ENCODE measurements at places on chromosomes 12 and 14.

DNA sequence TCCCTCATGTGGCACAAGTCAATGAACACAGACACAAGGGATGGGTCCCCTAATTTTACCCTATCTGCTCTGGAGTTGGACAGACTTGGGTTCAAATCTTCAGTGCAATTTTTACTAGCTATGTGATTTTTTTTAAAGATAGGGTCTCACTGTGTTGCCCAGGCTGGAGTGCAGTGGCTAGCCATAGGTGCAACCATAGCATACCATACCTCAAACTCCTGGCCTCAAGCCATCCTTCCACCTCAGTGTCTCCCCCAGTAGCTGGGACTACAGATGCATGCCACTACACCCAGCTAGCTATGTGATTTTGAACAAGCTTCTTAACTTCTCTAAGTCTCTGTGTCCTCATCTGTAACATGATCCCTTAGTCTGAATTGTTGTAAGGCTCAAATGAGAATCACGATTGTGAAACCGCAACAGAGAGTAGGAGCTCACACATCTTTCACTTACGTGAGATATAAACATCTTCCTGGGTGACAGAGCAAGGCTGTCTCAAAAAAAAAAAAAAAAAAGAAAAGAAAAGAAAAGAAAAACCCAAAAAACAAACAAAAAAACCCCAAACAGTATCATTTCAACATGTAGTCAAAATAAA lies 4.7 kb downstream of the CALCOCO1 start:
- no peak for DNase-seq

DNA sequence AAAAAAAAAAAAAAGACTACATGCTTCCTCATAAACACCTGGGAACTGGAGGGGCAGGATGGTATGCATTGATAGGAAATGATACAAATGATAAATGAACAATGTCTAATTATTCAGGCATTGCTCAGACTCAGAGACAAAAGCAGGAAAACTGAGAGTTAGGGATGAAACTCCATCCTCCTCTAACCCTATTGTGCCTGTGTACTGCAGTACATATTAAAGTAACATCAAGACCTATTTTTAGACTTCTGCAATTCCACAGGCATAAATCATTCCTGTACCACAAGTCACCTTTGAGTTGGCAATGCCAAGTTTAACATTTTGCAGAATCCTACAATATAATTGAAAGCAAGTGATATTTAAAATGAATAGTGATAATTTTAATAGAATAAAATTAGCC lies 156.5 kb upstream of the USP15 start:
- no peak for DNase-seq

DNA sequence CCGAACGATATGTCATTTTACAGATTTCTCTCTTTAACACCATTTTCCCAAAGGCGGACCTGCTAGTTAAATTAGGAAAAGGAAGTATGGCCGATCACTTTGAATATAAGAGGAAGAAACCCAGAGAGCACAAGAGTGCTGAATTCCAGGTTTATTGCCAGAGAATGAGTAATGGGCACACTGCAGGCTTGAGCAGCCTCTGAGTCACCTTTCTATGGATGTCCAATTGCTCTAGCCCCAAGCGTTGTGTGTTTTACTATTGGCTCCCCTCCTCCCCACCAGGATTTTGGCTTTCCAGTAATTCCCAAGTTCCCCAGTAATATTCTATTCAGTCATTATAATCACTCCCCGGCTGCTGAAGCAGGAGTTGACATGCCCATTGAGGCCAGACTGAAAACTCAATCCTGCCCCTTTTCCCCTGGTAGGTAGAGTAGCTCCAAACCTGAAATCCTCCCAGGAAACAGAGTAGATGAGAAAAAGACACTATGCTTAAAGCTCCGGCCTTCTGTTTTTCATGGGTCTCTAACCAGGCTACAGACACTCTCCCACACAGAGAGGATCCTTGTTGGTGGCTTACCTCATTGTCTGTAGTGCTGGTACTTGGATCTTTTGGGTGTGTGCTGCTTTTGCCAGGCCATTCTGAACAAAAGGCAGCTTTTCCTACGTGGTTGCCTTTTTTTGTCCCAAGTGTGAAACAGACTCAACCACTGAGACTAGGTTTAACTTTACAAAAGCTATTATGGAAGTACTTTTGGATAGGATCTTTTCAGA lies 704.3 kb upstream of the FLRT2 start:
- DNase-seq: no peak

- DNase-seq: no peak
Observed at GRCh38 chr12:57454213-57454565, 918 bp upstream of the INHBE start.

DNA sequence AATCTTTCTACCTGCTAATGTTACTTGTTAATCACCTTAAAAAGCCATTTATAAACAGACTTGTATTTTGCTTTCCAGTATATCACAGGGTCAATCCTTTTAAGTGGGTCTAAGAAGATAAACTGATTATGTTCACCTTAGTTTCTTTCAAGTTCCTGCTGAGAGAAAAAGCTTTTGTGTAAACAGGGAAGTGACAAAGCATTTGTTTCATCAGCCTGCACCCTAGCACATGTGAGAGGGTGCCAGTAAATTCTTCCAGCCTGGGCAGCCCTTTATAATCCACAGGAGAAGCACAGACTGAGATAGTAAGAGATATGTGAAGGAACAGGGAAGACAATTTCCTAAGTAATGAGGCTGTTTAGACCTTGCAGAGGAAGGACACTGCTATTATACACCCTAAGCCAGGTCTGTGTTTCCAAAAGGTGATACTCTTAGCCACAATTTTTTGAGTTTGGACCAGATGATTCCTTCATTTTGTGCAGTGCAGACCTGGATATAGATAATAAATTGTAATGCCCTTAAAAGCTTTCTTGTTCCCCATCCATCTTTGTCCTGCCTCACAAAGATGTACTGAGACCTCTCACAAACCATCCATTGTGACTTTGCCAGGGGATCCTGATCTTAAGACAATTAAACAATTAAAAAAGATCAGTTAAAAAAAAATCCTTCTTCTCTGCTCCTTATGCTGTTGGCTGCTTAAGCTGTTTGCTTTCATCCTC lies 150.7 kb downstream of the KTN1 start:
- DNase-seq: no peak

GRCh38 chr14:24298892-24299254 lies 707 bp downstream of the DHRS1 start:
- no peak for DNase-seq

- no peak for DNase-seq
Observed at GRCh38 chr12:104604070-104604994, 147.6 kb downstream of the CHST11 start.

DNA sequence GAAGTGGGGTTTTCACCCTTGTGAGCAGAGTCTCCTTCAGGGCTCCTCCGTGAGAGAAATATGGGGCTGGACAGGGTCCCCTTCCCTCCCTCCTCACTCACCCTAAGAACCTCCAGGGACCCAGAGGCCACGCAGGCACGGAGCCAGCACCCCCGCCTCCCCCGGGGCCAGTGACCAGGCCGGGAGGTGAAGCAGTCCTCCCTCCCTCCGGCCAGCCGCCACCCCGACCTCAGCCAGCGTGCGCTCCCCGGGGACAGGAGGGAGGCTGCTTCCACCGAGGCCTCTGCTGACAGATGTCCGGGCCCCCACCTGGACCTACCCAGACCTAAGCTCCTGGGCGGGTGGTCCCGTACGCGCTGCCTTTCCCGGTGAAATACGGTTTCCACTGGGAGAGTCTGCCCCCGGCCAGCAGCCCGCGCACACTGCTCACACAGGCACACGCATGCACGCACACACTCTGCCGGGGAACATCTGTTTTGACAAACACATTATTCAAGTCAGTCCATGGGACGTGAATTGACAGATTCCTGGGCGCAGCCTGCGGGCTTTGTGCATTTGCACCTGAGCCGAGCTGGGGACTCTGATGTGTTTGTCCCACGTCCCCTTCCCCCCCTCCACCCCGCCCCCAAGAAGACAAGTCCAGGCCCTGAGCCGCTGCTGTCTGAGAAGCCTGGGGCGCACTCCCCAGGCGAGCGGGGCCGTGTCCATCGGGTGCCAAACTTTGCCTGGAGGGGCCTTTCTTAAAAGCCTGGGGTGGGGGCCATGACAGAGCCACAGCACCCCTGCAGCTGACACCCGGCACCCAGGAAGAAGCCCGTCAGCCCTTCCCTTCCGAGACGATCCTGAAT lies 725 bp downstream of the RIMBP2 start:
- DNase-seq: no peak

- no peak for DNase-seq
Observed at GRCh38 chr14:68127166-68127565, 307.6 kb downstream of the RAD51B start.

DNA sequence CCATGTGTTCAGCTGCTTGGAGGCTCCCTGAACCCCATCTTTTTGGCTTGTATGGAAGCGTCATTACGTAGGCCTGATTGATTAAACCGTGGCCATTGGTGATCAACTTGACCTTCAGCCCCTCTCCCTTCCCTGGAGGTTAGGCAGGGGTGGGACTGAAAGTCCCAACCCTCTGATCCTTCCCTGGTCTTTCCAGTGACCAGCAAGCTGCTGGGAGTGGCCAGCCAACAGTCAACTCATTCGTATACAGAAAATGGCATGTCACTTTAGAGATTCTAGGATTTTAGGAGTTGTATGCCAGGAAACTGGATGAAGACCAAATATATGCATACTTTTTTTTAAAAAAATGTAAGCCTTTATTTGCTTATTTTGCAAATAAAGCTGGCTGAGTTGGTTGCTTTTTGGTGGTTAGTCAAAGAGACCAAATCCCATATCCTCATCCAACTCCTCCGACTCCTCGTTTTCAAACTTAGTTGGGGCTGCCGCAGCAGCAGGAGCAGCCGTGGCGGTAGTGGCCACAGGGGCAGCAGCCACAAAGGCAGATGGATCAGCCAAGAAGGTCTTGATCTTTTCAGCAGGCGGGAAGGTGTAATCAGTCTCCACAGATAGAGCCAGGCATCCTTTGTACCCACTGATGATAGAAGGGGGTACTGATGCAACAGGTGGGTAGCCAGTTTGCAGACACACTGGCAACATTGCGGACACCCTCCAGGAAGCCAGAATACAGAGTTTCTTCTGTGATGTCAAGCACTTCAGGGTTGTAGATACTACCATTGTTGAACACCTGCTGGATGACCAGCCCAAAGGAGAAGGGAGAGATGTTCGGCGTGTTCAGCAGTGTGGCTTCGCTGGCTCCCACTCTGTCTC lies 16.6 kb downstream of the NFKBIA start:
- no peak for DNase-seq

DNA sequence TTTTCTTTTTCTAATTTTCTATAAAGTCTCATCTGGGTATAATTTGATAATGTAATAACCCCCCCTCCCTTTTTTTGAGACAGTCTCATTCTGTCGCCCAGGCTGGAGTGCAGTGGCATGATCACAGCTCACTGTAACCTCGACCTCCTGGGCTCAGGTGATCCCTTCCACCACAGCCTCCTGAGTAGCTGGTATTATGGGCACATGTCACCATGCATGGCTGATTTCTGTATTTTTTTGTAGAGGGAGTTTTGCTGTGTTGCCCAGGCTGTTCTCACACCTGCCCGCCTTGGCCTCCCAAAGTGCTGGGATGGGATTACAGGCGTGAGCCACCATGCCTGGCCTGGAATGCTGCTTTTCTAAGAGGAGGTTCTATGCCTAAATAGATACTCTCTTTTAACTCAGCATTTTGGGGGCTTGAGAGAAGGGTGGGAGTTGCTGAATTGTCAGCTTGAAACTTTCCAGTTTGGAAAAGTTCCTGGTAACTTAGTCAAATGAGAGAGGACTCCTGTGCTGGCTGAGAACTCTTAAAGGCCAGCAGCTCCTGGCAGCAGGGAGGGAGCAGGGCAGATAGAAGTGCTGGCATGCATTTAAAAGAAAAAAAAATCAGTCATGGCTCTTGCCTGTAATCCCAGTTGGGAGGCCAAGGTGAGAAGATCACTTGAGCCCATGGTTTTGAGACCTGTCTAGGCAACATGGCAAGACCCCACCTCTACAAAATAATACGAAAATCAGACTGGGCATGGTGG lies 13.0 kb downstream of the NUDT4 start:
- no peak for DNase-seq

GRCh38 chr14:68970736-68971135 lies 8.4 kb downstream of the ACTN1 start:
- DNase-seq: no peak

DNA sequence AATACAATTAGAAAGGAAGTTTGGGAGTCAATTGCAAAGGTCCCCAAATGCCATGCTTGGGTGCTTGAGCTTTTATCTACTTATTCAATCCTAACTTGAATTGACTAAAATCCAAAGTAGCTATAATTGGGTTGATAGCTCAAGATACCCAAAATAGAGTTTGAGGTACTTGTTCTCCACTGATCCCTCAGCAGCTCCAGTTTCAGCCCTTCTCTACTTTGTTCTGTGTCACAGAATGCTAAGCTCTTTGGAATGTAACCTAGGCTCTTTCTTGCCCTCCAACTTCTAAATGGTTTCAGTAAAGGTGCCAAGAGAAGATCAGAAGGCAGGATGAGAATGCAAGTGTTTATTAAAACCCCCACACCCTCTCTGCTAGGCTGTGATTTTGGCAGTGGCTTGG lies 251.4 kb upstream of the CLEC14A start:
- no peak for DNase-seq

GRCh38 chr12:107377596-107378385 lies 284.4 kb upstream of the CRY1 start:
- DNase-seq: no peak

GRCh38 chr14:102450206-102451063 lies 59.1 kb downstream of the ANKRD9 start:
- DNase-seq: no peak

- no peak for DNase-seq
Observed at GRCh38 chr12:66103016-66103913, 27.3 kb downstream of the LLPH start.

DNA sequence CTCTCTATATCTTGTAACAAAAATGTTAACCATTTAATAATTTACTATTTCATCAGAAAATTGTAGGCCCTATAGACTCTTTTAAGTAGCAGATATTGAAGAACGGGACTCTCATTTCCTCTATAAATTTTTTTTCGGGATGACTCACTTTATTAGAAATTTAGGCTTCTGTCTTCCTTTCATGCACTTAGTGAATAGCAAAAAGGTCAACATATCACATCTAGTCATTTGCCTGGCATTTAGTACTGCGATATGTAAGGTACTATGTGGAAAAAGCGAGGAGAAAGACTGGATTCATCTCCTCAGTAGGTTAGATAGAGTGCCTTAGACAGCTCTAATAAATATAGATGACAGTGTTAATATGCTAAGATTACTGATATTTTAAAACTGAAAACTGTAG lies 166.3 kb upstream of the PTPRQ start:
- DNase-seq: no peak
